ENCODE measurements at places on chromosomes 1 and 21.
A peak's percentile ranks its signal among the peaks of the same experiment; 100 is the strongest.

GRCh38 chr1:43537423-43538142 lies 6.9 kb downstream of the PTPRF start:
- H3K36me3 ChIP-seq, result no peaks in the 10 kb centered on the region
- no peak for DNase-seq
- peaks cover 8% of the 10 kb centered on the region for H3K4me1 ChIP-seq
- H3K27ac ChIP-seq, result no peak overlapping the region

- no peaks in the 10 kb centered on the region for H3K4me1 ChIP-seq
- H3K27me3 ChIP-seq, result no peaks in the 10 kb centered on the region
- H3K4me3 ChIP-seq, result no peak overlapping the region
- peak; percentile 45 for DNase-seq
- H3K36me3 ChIP-seq, result peaks cover 21% of the 10 kb centered on the region
These were observed 7.1 kb upstream of the CLDN19 start for GRCh38 chr1:42747125-42747524.

- DNase-seq, result no peak
- no peak overlapping the region for H3K27ac ChIP-seq
- H3K4me3 ChIP-seq, result no peak overlapping the region
- peaks cover 38% of the 10 kb centered on the region for H3K27me3 ChIP-seq
- H3K36me3 ChIP-seq, result no peaks in the 10 kb centered on the region
These were observed 8.3 kb downstream of the RIPK4 start for GRCh38 chr21:41758550-41758949.

- H3K27ac ChIP-seq, result no peak overlapping the region
- no peak overlapping the region for H3K4me3 ChIP-seq
- DNase-seq, result no peak
- no peaks in the 10 kb centered on the region for H3K27me3 ChIP-seq
These were observed 119.3 kb downstream of the HLCS start for GRCh38 chr21:36847189-36847588.

DNA sequence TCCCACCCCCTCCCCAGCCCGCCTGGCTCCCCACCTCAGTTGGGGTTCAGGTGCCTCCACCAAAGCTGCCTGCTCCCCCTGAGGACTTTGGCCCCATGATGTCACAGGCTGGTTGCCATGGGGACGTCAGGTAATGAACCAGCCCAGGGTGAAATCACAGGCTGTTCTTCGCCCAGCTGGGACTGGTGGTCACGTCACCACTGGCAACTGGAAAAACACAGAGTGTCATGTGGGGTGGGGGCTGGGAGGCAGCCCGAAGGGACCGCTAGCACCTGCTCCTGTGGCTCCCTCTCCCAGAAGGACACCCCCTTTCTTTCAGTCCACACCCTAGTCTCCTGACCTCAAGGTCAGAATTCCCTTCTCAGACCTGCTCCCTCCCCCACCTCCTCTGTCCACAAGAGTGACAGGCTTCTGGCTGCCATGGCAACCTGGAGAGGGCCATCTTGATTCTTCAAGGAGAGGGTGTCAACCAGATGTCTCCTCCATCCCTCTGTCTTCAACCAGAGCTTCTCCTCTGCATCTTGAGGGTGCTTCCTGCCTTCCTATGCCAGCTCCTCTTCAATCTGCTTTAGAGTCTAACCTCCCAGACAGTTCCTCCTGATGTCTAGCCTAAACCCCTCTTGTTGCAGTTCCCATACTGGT lies 6.2 kb downstream of the FAM131C start:
- no peak overlapping the region for H3K4me3 ChIP-seq
- no peak for DNase-seq
- no peaks in the 10 kb centered on the region for H3K36me3 ChIP-seq

DNA sequence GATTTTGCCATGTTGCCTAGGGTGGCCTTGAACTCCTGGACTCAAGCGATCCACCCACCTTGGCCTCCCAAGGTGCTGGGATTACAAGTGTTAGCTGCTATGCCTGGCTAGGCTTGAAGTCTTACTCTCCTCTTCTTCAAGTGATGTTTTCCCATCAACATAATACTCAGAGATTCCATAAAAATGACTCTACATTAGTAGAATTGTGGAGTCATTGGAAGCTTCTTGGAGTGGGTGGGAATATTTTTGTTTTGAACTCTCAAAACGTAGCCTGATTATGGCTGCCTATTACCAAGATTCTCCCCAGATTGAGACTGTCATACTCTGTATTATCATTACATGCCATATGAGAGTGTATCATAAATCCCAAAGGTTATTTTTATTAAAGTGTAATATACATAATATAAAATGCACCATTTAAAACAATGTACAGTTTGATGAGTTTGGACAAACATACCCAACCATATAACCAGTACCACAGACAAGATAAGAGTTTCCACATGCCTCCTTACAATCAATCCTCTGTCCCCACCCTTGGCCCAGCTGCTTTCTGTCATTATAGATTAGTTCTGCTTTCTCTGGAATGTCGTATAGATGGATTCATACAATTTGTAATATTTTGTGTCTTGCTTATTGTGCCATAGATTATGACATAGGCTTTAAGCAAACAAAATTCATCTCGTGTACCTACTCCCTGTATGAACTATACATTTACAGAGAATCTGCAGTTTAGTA lies 8.0 kb upstream of the DNM3 start:
- H3K4me1 ChIP-seq, result no peaks in the 10 kb centered on the region
- no peak overlapping the region for H3K4me3 ChIP-seq
- H3K27me3 ChIP-seq, result no peaks in the 10 kb centered on the region
- no peak overlapping the region for H3K27ac ChIP-seq

DNA sequence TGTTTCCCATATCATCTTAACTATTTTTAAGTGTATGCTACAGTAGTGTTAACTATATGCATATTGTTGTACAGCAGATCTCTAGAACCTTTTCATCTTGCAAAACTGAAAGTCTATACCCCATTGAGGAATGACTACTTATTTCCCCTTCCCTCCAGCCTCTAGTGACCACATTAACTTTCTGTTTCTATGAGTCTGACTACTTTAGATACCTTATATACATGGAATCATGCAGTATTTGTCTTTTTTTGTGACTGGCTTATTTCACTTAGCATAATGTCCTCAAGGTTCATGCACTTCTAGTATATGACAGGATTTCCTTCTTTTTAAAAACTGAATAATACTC lies 96.5 kb upstream of the BTG3 start:
- DNase-seq, result no peak
- H3K4me3 ChIP-seq, result no peak overlapping the region
- peak overlapping the region; percentile 55 for H3K27ac ChIP-seq
- H3K27me3 ChIP-seq, result peaks cover 2% of the 10 kb centered on the region
- no peaks in the 10 kb centered on the region for H3K36me3 ChIP-seq

DNA sequence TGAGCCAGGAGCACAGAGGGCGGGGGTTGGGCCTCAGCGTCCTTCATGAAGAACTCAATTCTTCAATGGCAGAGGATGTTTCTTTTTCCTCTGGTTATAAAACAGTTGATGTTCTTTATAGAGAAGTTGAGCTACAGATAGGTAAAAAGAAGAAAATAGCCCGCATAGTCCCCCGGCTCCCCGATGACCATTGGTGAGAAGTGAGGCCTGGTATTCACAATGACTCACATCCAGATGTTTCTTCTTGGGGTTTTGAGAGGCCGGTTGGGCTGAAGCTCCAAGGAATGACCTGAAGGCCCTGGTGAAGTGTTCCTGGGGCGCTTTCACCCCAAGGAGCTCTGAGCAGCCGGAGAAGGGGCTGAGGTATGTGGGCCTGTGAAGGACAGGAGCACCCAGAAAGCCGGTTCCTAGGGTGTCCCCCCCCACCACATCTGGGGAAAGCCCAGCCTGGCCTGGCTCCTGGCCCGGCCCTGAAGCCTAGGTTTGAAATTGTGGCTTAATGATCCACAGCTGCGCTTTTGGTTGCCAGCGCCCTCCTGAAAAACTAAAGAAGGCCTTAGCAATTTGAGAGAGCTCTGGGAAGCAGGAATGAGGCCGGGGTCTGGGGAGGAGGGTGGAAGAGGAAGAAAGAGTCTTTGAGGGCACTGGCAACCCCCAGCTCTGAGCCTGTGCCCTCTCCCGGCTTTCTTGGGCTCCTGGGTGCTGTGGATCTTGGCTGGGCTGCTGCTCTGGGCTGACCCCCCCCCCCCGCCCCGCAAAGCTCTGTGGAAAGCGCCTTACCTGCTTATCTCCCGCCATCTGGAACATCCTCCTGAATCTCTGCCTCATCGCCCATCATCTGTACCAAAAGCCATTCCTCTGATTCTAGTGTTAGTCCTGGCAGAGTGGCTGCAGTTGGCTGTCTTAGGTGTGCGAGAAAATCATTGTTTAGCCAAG lies 444.7 kb downstream of the CAMTA1 start:
- DNase-seq, result no peak
- H3K4me3 ChIP-seq, result no peak overlapping the region
- H3K36me3 ChIP-seq, result no peaks in the 10 kb centered on the region
- no peaks in the 10 kb centered on the region for H3K4me1 ChIP-seq
- no peak overlapping the region for H3K27ac ChIP-seq

GRCh38 chr1:17538428-17539117 lies 925 bp upstream of the ARHGEF10L start:
- H3K4me1 ChIP-seq, result peaks cover 6% of the 10 kb centered on the region
- H3K36me3 ChIP-seq, result no peaks in the 10 kb centered on the region
- no peak overlapping the region for H3K4me3 ChIP-seq
- peaks cover 38% of the 10 kb centered on the region for H3K27me3 ChIP-seq
- no peak for DNase-seq
- no peak overlapping the region for H3K27ac ChIP-seq

- H3K4me1 ChIP-seq, result peaks cover 11% of the 10 kb centered on the region
- H3K27me3 ChIP-seq, result peaks cover 10% of the 10 kb centered on the region
- no peak overlapping the region for H3K4me3 ChIP-seq
- H3K27ac ChIP-seq, result no peak overlapping the region
- DNase-seq, result no peak
These were observed 103.2 kb upstream of the SLC44A3 start for GRCh38 chr1:94716965-94717364.

- no peaks in the 10 kb centered on the region for H3K36me3 ChIP-seq
- H3K27me3 ChIP-seq, result peaks cover 7% of the 10 kb centered on the region
- H3K27ac ChIP-seq, result no peak overlapping the region
- H3K4me1 ChIP-seq, result no peaks in the 10 kb centered on the region
- no peak for DNase-seq
These were observed 55.2 kb upstream of the KAZN start for GRCh38 chr1:14543191-14543840.

GRCh38 chr21:17554679-17555465 lies 42.0 kb downstream of the CXADR start:
- H3K4me1 ChIP-seq, result no peaks in the 10 kb centered on the region
- DNase-seq, result no peak
- no peak overlapping the region for H3K4me3 ChIP-seq
- H3K36me3 ChIP-seq, result no peaks in the 10 kb centered on the region

GRCh38 chr1:159122005-159122621 lies 45.5 kb upstream of the AIM2 start:
- peaks cover 17% of the 10 kb centered on the region for H3K27me3 ChIP-seq
- H3K4me1 ChIP-seq, result peaks cover 4% of the 10 kb centered on the region
- H3K27ac ChIP-seq, result no peak overlapping the region
- no peak overlapping the region for H3K4me3 ChIP-seq

DNA sequence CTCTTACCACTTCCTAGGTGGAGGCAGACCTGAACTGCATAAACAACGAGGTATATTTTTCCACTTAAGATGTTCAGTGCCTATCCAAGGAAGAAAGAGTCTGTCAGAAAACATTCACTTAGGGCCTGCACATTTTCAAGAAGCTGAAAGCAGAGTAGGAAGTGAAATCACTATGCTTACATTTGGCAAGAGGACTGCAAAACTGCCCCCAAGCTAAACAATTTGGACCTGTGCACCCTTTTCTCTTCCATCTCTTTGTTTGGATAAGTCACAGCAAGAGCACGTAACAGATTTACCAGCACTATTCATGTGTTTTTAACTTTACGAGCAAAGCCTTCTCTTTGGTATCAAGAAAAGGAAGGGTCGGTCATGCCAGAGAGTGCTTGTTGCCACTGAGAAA lies 13.2 kb upstream of the BEND5 start:
- H3K27ac ChIP-seq, result peak overlapping the region; percentile 84
- H3K27me3 ChIP-seq, result peaks cover 10% of the 10 kb centered on the region
- no peaks in the 10 kb centered on the region for H3K36me3 ChIP-seq
- H3K4me1 ChIP-seq, result peaks cover 61% of the 10 kb centered on the region

- H3K27me3 ChIP-seq, result no peaks in the 10 kb centered on the region
- no peak overlapping the region for H3K4me3 ChIP-seq
- H3K4me1 ChIP-seq, result no peaks in the 10 kb centered on the region
- H3K27ac ChIP-seq, result no peak overlapping the region
- H3K36me3 ChIP-seq, result no peaks in the 10 kb centered on the region
These were observed 47.6 kb downstream of the ASTN1 start for GRCh38 chr1:177116941-177117340.

DNA sequence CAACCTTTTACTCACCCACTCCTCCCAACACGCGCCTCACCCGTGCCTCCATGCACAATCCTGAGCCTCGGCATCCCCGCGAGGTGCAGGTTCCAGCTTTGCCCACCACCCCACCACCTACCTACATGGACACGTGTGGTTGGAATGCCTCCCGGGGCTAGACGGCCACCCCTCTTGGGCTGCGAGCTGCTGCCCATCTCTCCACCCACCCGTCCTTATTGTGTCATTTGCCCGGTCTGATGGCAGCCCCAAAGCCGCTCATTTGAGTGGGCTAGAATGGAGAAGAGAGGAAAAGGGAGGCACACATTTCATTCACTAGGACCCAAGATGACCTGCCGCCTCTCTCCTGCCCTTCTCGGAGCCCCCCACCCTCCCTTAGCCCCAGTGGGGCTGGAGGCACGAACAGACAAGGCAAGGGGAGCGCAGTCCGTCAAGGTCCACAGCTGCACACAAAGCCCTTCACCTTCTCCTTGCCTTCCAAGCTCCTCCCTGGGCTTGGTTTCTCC lies 785 bp downstream of the ZNF697 start:
- H3K4me3 ChIP-seq, result peak overlapping the region; percentile 77
- no peaks in the 10 kb centered on the region for H3K36me3 ChIP-seq
- H3K4me1 ChIP-seq, result peaks cover 27% of the 10 kb centered on the region
- peaks cover 65% of the 10 kb centered on the region for H3K27me3 ChIP-seq
- H3K27ac ChIP-seq, result no peak overlapping the region

DNA sequence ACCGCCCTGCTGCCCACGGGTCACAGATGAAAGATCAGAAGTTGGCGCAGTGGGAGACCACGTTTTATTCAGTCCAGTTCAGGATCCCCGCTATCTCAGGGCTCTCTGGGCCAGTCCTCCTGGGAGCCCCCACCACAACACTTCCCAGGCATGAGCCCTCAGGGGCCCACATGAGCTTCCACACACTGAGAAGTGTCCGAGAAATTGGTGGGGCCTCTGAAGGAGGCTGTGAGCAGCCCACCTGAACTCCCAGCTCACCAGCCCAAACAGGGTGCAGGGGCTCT lies 12.1 kb downstream of the TRIM46 start:
- H3K27ac ChIP-seq, result no peak overlapping the region
- peaks cover 4% of the 10 kb centered on the region for H3K36me3 ChIP-seq
- no peak overlapping the region for H3K4me3 ChIP-seq
- DNase-seq, result no peak
- H3K4me1 ChIP-seq, result peaks cover 2% of the 10 kb centered on the region

DNA sequence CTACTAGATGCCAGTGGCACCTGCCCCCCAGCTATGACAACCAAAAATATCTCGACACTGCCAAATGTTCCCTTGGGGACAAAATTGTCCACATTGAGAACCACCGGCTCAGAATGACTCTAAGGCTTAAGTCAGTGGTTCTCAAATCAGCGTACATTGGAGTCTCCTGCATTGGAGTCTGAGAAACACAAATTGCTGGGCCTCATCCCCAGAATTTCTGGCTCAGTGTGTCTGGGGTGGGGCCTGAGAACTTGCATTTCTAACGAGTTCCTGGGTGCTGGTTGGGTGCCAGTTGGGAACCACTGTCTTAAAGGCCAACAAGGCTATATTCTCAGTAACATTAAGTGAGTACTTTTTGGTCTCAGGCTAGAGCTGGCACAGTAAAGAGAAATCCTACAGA lies 77.7 kb upstream of the GADD45A start:
- H3K36me3 ChIP-seq, result no peaks in the 10 kb centered on the region
- H3K4me1 ChIP-seq, result peaks cover 2% of the 10 kb centered on the region
- H3K27ac ChIP-seq, result no peak overlapping the region
- no peak for DNase-seq
- no peak overlapping the region for H3K4me3 ChIP-seq
- H3K27me3 ChIP-seq, result no peaks in the 10 kb centered on the region
